ENCODE measurements at places on chromosomes 12 and 14.
A peak's percentile ranks its signal among the peaks of the same experiment; 100 is the strongest.

- no peak for DNase-seq
Observed at GRCh38 chr14:51331486-51332367, 91.7 kb downstream of the TMX1 start.

- no peak for DNase-seq
Observed at GRCh38 chr14:24133735-24134134, 2.3 kb upstream of the PSME1 start.

- no peak for DNase-seq
Observed at GRCh38 chr12:4277857-4278256, 4.3 kb downstream of the CCND2 start.

- no peak for DNase-seq
Observed at GRCh38 chr12:89884416-89884898, 175.8 kb upstream of the ATP2B1 start.

- DNase-seq, result no peak
Observed at GRCh38 chr14:24434036-24434435, 4.3 kb downstream of the KHNYN start.

GRCh38 chr12:131422744-131423143 lies 288.1 kb upstream of the SFSWAP start:
- DNase-seq, result no peak

DNA sequence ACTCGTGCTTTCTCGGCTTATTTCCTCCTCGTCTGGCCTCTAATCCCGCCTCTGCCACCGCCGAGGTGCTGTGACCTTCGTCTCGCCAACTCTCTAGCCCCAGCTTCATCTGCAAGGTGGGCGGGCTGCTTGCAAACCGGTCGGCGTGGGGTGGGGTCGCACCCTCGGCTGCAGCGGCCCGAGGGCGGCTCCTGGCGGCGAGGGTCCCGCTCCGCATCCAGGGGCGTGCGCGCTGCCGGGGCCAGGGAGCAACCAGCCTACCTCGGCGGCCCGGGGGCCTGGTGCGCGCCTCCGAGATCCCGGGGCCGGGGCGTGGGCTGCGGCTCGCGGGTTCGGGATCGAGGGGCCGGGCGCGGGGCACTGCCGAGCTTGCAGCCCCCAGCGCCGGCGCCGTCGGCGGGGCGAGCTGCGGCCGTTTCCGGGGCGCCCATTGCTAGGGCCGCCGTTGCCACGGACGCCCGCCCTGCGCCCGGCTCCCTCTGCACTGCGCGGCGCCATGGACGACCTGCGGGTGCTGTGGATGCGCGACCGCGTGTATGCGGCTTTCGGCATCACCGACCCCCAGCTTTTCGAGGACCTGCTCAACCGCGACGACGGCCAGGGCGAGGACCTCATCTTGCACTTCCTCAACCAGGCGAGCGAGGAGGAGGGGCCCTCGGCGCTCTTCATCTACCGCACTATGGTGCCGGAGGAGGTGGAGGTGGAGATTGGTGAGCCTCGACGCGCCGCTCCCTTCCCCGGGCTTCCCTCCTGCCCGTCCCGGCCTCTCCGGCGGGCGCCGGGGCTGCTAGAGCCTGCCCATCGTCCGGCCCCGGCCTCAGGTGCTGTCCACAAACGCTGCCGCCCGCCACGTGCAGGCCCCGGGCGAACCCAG lies at the start of gene DNAH10:
DNAH10 (plus strand) TSS at position 461 of the 874 bp plus-strand sequence; CDS start at position 497, 36 bp downstream.
- DNase-seq, result peak; percentile 66

GRCh38 chr12:5593086-5593485 lies 161.2 kb downstream of the NTF3 start:
- DNase-seq, result peak; percentile 15

- DNase-seq, result no peak
Observed at GRCh38 chr12:51369581-51369980, 21.6 kb downstream of the GALNT6 start.

- peak; percentile 38 for DNase-seq
Observed at GRCh38 chr12:109927622-109928021, 27.5 kb downstream of the TCHP start.

GRCh38 chr14:75654127-75654732 lies 6.4 kb downstream of the ERG28 start:
- DNase-seq, result peak; percentile 83

DNA sequence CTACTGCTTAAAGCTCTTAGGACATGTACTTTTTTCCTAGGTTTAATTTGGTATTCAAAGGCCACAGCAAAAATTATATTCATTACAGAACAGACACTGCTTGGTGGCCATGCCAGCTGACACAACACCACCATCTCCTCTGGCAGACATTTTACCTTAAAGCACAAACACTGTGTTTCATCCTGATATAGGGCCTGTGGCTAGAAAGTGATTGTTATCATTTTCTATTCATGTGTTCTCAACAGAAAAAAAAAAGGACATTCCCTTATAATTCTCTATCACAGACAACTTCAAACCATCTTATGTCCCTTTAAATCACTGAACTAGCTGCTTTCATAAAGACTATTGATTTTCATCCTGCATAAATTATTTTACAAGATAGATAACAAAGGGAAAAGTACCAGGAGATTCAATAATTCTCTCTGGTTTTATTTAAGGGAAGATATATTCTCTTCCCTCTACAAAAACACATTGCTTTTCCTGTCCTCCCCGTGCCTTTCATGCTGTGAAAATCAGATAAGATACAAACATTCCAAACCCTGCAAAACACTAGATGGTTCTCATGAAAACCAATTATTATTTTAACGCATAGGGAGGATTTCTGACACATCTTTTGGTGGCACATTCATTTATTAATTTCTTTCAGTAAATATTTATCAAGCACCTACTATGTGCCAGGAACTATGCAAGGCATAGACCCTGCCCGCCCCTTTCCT lies 139.3 kb upstream of the TMCC3 start:
- no peak for DNase-seq

GRCh38 chr14:96581902-96582301 lies 79.7 kb downstream of the PAPOLA start:
- no peak for DNase-seq

GRCh38 chr12:53775478-53776145 lies 23.8 kb upstream of the CISTR start:
- no peak for DNase-seq

DNA sequence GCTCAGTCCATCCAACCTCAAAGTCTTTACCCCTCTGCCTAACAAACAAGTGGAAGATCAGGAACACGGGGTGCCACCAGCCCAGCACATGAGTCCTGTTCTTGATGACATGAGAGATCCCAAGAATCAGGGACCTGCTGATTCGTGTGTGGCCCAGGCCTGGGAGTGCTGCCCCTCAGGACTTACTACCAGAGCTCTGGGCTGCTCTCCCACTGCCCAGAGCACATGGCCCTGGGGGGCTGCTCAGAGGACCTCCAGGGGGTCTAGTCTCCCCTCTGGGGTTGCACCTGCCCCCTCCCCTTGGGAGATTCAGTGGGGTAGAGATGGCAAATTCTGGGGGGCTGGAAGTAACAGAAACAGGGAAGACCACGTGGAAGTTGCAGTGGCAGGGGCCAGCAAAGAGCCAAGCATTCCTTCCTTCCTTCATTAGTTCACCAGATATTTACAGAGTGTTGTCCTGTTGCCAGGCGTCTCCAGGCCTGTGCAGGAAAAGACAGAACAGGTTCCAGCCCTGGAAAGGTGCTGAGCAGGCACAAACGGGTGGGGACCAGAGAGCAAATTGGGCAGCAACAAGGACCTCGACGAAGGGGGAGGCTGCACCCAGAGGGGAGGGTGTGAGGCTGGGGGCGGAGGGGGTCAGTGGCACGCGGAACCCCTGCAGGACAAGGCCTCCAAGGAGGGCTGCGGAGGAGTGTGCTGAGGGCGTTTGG lies 45.1 kb upstream of the MEG3 start:
- DNase-seq, result no peak

GRCh38 chr14:52112336-52113018 lies 43.6 kb upstream of the NID2 start:
- no peak for DNase-seq

- no peak for DNase-seq
Observed at GRCh38 chr12:124278389-124279101, 16.3 kb upstream of the RFLNA start.

DNA sequence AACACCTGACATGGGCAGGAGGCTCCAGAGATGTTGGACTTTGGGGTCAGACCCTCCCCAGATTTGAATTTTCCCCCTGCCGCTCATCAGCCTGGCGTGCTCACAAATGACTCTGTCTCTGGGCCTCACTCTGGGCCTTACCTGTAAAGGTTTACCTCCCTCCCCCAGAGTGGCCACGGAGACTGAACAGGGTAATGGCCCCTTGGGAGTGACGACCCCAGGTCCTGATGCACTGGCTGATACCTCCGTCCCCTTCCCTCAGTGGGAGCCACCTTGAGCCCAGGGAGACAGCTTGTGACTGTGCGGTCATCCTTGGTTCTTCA lies 7.0 kb downstream of the SLC25A29 start:
- DNase-seq, result no peak

GRCh38 chr12:47725893-47726292 lies 603 bp upstream of the ENDOU start:
- peak; percentile 79 for DNase-seq

GRCh38 chr14:101246894-101247841 lies 314.1 kb upstream of the DIO3 start:
- no peak for DNase-seq

DNA sequence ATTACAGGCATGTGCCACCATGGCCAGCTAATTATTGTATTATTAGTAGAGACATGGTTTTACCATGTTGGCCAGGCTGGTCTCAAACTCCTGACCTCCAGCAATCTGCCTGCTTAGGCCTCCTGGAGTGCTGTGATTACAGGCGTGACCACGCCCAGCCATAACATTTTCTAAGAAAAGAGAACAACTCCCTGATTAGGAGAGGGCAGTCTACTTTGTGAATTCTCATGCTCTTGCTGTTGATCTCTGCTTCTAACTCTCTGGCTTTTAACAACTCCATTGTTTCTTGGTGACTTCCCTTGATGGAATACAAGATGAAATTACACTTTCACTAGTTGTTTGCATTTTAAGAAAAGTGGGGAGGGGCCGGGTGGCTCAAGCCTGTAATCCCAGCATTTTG lies 33.6 kb downstream of the SSH1 start:
- no peak for DNase-seq

GRCh38 chr14:38866461-38866860 lies 236.6 kb downstream of the SEC23A start:
- no peak for DNase-seq

DNA sequence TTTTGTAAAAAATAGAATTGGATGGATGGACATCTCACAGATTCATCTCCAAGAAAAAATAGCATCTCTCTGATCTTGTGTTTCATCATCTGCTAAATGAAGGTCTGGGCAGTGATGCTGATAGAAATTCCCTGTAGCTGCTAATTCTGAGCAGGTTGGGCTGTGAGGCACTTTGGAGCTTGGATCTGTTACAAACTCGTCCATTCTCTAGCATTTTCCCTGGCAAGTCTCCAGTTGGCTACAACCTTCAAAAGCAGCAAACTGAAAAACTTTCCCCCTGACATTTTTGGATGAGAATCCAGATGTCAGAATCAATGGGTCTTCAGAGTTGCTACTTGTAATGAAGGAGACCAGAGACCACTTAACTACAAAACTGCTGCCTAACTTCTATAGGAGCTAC lies 72.7 kb downstream of the TPH2 start:
- peak; percentile 50 for DNase-seq

DNA sequence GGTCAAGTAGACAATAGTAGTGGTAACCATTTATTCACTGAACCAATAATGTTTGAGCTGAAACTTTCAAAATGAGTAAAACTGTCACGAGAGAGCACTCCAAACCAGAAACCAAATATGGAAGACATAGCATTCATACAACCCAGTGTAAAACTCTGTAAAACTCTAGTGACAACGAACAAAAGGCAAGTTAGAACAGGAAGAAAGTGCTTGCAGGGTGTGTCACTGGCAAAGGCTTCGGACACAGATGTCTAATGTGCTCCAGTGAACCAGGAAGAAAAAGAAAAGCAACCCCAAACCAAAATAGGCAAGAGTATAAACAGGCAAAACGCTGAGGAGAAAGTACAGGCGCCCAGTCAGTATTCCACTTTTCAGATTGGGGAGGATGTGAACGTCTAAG lies 79.3 kb upstream of the FZD10 start:
- no peak for DNase-seq

DNA sequence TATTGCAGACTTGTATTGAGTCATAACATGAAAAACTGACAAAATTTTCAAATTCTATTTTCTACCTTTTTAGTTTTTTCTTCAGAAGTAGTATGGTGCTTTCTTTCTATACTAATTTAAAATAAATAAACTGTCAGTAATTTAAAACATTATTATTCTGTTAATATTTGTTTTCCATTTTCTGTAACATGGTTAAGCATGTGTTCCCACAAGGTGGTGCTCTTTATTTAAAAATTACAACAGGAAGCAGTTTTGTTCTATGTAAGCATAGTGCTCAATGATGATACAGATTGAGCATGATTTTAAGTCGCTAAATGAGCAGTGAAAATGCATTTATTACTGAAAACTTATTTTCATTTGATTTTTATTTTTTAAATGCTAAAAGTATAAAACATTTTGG lies 114.6 kb downstream of the PPFIA2 start:
- peak; percentile 61 for DNase-seq

DNA sequence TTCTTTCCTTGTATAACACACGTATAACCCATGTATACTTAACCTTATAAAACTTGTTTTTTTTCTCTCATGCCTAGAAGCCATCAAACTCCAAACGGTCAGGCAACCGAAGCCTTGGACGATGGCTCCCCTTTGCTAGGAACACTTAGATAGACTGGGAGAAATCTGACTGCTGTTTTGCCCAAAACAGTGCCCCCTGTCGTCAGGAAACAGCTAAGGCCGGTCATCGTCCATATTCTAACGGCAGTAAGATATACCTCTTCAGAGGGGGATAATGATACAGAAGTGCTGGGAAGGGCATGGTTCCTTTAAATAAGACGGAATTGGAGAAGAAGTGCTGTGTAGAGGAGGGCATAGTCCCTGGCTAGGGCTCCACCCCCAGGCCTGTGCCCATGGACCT lies 130.5 kb downstream of the SLC41A2 start:
- DNase-seq, result no peak

GRCh38 chr12:18192119-18192518 lies 69.2 kb upstream of the PIK3C2G start:
- DNase-seq, result no peak

DNA sequence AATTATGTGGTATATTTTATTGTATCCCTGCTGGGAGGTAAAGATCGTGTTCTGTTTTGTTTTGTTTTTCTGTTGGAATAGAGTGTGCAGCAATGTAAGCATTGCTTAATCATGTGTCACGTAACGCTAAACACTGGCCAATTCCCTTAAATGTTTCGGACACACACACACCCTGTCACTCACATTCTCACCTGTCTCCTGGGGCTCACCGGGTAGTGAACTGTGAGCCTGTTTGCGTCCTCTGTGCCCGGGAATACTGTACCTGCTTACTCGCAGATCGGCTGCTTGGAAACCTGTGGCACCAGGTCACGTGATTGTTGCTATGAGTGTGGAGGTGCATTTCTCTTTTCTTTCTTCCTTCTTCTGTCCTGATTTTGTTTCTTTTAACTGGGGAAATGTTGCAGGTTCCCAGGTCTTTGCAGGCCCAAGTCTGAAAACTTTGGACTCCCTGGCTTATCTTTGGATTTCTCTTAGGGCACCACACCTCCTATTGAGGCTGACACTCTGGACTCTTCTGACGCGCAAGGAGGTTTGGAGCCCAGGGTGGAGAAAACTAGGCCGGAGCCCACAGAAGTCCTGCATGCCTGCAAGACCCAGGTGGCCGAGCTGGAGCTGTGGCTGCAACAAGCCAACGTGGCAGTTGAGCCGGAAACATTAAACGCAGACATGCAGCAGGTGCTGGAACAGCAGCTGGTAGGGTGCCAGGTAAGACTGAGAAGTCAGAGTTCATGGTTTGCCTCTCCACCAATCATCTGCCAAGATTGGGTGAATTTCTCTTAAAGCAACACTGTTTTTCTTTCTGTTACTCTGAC lies 181.1 kb downstream of the ESR2 start:
- no peak for DNase-seq

Data from astrocyte of the hippocampus (primary cell).